Activated effector memory CD4-positive, alpha-beta T cell treated with anti-CD3 and anti-CD28 coated beads, Interleukin-2, amount 50 U/mL, for 16 hours (primary cell): ENCODE measurements at places on chromosomes 12 and 14.

DNA sequence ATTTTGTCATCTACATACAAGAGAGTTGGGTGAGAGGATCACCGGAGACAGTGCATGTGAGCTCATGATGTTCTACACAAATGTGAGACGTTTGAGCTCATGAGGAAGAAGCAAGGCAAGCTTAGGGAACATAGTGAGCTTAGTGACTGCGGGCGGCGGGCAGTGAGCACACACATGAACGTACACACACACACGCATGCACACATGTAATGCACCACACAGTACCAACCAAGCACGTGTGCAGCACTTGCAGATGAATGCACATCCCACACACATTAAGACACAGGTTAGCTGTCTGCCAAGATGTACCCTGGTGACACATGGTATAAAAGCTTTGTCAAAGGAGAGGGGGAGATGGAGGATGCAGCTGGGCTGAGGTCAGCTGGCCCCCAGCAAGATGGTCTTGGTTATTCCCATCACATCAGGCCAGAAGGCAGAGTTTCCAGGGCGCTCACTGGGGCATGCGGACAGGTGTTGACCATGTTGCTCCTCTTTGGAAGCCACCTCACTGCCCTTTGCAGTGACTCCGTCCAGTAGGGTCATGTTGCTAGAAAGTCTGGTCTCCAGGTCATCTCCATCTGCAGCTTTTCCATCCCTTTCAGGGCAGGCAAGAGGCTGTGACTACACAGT, 8.7 kb upstream of the CACNA2D4 start:
- peak; percentile 46 for DNase-seq

DNA sequence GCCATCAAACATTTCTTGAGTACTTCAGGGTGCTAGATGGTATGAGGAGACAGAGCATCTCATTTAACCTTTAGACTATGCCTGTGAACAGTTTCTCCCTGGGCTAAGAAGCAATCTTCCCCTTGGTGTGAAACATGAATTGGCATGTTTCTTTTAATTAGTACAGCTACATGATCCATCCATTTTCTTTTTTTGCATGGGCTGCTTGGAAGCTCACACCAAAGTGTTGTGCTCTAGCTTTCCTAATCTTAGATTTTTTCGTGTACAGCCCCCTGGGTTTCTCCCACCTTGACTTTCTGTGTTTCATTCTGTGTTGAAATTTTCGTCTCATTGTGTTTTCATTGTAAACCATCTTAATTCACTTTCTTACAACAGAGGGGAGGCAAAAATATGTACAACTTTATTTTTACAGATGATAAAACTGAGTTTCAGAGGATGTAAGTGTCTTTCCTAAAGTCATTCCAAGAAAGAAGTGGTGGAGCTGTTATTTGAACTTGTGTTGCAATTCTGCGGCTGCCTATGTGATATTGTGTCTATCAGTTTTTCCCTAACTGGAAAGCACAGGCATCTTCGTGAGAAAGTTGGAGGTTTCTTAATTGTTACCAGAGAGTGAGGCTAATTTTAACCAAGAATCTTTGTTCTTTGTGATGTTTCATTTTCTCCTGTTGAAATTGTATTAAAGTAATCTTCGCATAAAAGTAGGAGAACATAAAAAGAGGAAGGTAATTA, 64.5 kb downstream of the DAAM1 start:
- DNase-seq, result no peak

DNA sequence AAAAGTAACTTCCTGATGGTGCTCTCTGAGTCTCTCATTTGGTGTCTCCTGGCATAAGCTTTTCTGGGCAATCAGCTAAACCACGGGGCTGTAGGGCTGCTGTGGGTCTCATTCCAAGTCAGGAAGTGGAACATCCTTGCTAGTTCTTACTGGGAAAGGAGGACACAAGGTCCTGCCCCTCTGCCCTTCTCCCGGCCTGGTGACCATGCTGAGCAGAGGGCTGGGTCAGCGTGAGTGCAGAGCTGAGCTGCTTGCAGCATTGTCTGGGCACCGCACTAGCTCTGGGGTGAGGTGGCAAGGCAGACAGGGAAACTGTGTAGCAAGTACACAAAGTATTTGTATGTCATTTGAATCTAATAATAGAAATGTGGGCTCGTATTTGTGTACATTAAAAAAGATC, 45.0 kb upstream of the ASPG start:
- DNase-seq, result no peak

DNA sequence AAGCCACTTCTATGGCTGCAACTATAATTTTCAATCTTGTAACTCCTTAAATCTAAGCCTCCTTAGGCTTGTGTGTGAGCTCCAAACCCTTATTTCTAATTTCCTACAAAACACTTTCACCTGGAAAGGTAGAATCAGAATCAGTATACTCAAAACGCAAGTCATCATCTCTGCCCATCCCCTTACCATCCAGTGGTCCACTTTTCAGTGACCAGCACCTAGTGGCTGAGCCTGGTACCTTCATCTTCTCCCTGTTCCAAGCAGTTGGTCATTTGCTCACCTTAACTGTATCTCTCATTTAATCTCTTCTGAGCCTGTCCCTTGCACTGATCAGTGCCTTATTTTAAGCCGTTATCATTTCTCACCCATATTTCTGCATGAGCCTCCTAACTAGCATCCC, 107.9 kb downstream of the PPM1H start:
- DNase-seq, result no peak

DNA sequence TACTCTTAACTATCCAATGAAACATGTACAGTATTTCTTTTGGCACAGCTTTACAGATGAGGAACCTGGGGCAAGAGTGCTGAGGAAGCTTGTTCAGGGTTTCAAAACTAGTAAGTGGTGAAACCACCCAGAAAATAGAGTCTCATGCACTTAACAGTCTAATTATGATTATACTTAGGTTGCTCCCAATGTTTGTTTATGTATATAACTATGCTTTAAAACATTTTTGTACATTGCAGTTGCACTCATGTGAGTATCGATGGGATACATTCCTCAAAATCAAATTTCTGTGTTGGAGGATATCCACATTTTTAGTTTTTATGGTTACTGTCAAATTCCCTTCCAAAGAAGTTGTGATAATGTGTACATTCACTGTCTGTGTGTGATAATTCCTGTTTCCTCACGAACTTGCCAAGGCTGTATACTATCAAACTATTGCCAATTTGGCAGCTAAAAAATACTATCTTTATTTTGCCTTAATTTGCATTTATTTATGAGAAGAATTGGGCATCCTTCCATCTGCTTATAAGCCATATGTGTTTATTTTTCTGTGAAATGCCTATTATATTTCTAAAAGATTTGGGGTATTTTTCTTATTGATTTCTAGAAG, 143.9 kb upstream of the SSTR1 start:
- DNase-seq, result no peak

DNA sequence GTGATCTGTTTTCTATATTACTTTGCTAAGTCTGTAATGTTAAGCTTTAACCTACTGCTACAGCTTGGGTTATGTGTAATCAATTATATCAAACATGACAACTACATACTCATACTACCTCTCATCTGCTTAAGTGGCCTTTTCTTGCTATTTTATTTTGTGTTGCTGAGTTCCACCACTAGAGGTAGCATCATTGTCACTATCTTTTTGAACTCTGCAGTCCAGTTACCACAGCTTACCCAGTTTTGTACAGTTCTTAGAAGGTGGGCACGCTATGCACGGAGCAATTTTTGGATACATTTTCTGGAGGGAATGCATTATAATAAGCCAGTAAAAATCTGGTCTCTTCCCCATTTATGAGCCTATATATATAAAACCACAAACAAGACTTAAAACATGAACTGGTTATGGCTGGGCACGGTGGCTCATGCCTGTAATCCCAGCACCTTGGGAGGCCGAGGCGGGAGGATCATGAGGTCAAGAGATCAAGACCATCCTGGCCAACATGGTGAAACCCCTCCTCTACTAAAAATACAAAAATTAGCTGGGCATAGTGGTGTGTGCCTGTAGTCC, 48.5 kb downstream of the SAV1 start:
- DNase-seq, result no peak

GRCh38 chr12:131137836-131138637, 184.3 kb downstream of the ADGRD1 start:
- DNase-seq, result peak; percentile 51

- DNase-seq, result no peak
These were observed 128.1 kb downstream of the PRKD1 start for GRCh38 chr14:29799464-29800095.

DNA sequence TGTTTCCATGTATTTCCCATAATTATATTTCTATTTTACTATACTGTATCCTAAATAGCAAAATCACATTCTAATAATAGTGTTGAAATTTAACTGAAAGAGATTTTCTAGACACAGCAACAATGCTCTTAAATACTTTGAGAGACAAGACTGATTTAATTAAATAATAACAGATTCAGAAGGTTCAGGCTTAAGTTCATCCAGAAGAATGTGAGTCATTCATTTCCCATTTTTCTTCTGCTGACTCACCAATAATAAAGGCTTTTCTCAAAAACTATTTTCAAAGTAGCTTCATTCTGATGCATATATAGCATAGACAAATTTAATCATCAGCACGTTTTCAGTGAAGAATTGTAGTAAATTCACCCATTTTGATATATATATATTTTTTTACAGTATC, 481.4 kb downstream of the MDGA2 start:
- no peak for DNase-seq

DNA sequence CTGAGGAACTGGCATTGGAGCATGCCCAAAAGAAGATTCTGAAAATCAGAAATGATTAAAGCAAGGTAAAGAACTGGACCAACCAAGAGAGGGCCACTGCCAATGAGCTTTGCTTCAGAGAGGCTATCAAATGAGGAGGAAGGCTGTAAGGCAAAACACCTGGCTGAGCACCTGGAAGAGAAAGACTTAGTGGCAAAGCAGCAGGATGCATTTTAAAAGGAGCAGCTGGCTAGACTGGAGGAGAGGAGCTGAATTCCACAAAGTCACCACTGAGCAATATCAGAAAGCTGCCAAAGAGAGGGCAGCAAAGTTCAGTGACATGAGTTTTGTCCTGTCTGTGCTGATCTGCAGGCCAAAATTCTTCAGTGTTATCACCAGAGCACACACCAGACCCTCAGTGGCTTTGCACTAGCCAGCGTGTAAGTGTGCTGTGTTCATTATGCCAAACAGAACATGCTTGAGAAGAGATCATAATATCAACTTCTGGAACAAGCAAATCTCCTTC, 338.7 kb downstream of the TRHDE start:
- no peak for DNase-seq

- DNase-seq, result no peak
These were observed 75.9 kb upstream of the AVPR1A start for GRCh38 chr12:63226792-63227463.

DNA sequence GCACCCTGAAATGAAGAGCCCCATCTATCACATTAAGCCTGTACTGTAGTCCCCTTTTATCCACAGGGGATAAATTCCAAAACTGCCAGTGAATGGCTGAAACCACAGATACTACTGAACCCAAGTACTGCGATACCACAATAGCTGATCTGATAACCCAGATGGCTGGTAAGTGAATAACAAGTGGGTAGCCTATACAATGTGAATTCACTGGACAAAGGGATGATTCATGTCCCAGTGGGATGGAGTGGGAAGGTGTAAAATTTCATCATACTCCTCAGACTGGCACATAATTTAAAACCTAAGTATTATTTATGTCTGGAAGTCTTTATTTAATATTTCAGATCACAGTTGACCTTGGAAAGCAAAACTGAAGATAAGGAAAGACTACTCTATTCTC, 201.3 kb downstream of the GPHN start:
- no peak for DNase-seq
